Progenitor cell of endocrine pancreas (in vitro differentiated cells): ENCODE measurements at places on chromosomes 1 and 21.

DNA sequence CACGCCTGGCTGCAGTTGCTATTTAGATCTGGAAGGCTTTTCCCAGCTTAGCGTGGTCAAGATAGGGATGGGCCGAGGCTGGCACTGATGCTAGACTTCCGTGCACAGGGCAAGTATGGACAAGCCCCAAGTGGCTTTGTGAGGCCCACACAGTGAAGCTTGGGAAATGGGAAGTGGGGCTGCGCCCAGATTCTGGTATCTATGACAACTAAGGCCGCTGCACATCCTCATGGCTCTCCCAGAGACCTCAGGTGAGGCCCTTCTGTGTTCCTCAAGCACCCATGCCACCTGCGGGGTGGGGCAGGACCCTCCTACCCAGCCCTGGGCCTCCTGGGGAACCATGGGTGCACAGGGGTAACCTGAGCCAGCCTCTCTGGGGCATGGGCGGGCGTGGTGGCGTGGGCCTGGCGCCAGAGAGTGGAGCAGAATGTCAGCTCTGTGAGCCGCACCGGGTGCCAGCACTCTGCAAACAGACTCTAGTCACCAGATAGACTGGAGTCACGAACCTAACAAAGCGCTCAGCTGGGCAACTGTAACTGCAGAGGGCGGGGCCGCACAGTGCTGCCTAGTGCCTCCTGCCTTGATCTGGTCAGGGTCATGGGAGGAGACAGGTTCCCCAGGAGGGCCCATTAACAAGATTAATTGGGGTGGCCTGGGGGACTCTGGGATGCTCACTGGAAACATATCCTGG, 46.4 kb downstream of the ELF3 start:
- no peak for DNase-seq

DNA sequence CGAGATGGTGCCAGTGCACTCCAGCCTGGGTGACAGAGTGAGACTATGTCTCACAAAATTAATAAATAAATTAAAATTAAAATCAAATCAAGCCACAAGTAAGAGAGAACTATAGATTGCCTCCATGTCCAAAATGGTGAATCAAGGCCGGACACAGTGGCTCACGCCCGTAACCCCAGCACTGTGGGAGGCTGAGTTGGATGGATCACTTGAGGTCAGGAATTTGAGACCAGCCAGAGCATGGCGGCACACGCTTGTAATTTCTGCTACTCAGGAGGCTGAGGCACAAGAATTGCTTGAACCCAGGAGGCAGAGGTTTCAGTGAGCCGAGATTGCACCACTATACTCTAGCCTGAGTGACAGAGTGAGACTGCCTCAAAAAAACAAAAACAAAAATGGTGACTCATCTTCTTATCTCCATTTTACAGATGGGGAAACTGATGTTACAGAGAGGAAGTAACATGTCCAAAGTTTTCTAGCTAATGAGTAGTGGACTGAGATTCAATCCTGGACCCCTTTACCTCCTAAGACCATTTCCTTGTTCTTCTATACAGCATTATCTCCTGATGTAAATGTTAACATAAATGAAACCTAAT, 99.0 kb upstream of the HNRNPU start:
- DNase-seq: no peak

DNA sequence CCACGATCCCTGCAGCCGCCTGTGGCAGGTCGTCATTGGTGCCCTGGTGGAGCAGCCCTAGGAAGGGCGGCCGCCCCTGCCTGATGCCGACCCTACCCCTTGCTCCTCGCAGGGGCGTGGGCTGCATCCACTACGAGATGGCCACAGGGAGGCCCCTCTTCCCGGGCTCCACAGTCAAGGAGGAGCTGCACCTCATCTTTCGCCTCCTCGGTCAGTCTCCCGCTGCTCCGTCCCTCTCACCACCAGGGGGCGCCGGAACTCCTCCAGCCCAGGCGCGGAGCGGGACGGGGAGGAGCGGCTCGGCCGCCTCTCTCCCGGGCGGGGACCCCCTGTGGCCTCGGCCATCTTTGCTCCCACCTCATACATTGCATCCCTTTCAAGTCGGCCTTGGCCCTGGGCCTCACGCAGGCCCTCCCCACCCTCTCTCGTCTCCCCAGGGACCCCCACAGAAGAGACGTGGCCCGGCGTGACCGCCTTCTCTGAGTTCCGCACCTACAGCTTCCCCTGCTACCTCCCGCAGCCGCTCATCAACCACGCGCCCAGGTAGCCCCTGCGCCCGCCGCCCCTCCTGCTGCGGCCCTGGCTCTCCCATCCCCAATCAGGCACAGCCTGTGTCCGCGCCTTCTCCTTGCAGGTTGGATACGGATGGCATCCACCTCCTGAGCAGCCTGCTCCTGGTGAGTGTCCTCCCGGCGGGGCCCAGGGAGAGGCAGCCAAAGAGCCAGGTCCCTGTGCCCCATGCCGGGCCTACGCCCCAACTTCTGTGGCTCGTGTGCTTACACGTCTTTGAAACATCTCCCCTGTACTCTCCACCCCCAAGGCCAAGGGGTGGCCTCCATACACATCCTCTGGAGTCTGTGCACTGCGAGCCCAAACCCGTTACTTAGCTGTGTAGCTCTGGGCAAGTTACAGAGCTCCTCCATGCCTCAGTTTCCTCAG, 24.7 kb downstream of the CDK18 start:
- DNase-seq: peak; percentile 92

GRCh38 chr1:97084546-97084945, 363.0 kb downstream of the PTBP2 start:
- no peak for DNase-seq

DNA sequence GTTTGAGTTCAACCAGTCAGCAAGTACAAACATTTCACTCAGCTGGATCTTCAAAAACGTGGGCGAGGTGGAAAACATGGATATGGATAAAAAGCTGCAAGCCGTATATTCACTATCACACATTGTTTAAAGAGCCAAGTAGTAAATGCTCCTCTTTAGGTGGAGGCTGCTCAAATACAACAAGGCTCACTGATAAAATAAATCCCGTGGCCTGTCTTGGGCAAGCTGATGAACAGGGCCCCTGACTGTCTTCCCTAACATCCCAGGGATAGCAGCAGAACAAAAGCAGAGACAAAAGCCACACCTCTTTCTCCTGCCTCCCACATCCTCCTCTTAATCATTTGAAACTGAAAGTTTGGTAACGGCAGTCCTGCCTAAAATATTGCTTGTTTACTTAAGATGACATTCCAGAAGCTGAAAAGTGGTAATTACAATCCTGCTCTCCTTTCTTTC, 357.7 kb downstream of the TTLL7 start:
- no peak for DNase-seq

DNA sequence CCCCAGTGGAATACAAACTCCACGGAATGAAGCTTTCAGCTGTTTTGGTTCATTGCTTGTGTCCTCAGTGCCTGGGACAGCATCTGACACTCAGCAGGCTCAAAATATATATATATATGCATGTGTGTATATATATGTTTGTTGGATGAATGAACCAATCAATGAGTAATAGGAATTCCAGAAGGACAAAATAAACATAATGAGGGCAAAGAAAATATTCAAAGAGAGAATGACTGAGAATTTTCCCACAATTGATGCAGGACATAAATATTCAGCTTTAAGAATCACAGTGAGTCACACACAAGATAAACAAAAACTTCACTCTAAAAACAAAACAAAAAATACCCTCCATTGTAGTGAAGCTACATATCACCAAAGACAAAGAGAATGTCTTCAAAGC, 64.0 kb downstream of the CHD5 start:
- DNase-seq: no peak
